Activated naive CD4-positive, alpha-beta T cell treated with anti-CD3 and anti-CD28 coated beads for 36 hours (primary cell): ENCODE measurements at places on chromosomes 2 and 18. TPM values are rescaled to one million over a fixed set of nuclear protein-coding genes. Genes with fewer than 3 reads are reported as not detected.

DNA sequence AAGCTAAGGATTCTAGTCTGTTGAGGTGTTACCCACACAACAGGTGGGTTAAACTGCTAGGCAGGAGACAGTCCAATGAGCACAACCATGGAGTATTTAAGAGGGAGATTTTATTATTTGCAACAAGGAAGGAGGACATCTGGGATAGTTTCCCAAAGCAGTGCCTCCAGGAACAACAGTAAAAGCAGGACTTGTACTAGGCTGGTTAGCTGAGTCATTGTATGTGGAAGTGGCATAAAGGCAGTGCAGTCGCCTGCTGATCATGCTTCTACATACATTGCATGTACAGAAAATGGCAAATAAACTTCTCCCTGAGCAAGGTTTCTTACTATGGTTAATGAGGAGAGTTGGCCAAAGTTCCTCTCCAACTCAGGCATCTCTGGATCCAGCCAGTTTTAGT, 46.1 kb upstream of the CYTIP start:
- no peak overlapping the region for H3K27ac ChIP-seq
- no peak overlapping the region for H3K4me3 ChIP-seq
- peaks cover 85% of the 10 kb centered on the region for H3K4me1 ChIP-seq
- no peaks in the 10 kb centered on the region for H3K36me3 ChIP-seq
- H3K27me3 ChIP-seq: no peaks in the 10 kb centered on the region

DNA sequence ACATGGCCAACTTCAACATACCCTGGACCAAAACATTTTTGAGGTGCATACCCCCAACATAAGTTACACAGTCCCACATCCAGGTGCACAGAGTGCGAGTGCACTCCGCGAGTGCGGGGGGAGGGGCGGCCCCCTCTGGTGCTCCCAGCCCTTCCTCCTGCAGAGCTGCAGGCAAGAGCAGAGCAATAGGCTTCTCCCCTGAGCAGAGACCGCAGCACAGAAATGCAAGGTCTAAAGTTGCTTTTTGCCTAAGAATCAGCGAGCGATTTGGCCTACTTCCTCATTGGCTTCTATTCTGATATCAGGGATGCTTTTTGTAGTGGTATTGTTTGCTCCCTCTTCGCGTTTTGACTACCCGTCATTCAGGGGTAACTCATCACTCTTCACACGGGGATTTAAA, 40.6 kb downstream of the BOLA3 start:
- H3K27me3 ChIP-seq: no peaks in the 10 kb centered on the region
- no peaks in the 10 kb centered on the region for H3K36me3 ChIP-seq
- H3K4me3 ChIP-seq: no peak overlapping the region
- no peak overlapping the region for H3K27ac ChIP-seq

- DNase-seq: no peak
- no peak overlapping the region for H3K4me3 ChIP-seq
- no peaks in the 10 kb centered on the region for H3K4me1 ChIP-seq
- no peak overlapping the region for H3K27ac ChIP-seq
- peaks cover 3% of the 10 kb centered on the region for H3K27me3 ChIP-seq
Measured at GRCh38 chr18:67310826-67311225, 205.7 kb downstream of the DSEL start.

GRCh38 chr2:68931149-68931711, 21.5 kb downstream of the GKN2 start:
- H3K27ac ChIP-seq: no peak overlapping the region
- no peaks in the 10 kb centered on the region for H3K4me1 ChIP-seq
- no peaks in the 10 kb centered on the region for H3K36me3 ChIP-seq
- peaks cover 5% of the 10 kb centered on the region for H3K27me3 ChIP-seq

GRCh38 chr18:76274468-76275289, 220.4 kb downstream of the ZNF516 start:
- H3K36me3 ChIP-seq: no peaks in the 10 kb centered on the region
- H3K27ac ChIP-seq: no peak overlapping the region
- H3K27me3 ChIP-seq: no peaks in the 10 kb centered on the region
- peak; percentile 26 for DNase-seq
- H3K4me1 ChIP-seq: no peaks in the 10 kb centered on the region
- no peak overlapping the region for H3K4me3 ChIP-seq

GRCh38 chr2:33458248-33458819, 18.1 kb upstream of the RASGRP3 start:
- H3K27ac ChIP-seq: no peak overlapping the region
- DNase-seq: no peak
- no peak overlapping the region for H3K4me3 ChIP-seq

DNA sequence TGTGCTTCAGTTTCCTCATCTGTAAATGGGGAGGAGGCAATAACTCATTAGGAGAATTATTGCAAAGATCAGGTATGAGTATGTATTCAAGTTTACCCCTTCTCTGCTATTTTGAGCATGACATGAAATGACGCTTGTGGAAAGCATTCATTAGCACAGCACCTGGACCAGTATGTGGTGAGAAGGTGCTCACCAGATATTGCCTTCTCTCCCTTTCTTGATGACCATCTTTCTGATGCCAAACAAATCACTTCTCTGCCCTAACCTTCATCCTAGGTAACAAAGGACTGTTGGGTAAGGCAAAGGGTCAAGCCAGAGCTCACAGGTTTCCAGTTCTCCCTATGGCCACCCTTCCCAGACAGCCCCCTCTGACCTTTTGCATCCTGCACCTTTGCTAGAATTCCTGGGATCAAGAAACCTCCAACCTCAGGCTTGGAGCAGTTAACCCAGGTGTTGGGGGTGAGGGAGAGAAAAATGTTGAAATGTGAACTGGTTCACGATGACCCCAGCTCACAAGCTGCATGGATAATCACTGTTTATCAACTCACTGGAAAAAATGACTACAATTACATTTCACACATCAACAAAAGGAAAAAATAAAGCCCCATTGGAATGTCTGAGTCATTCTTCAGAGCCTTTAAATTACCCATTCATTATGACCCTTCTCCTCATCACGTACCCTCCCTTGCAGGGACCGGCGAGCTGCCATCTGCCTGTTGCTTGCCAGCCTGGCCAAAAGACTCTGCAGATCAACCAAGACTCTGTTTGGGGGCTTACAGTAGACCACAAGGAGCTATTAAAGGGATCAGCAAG, 41.6 kb downstream of the LBH start:
- peaks cover 80% of the 10 kb centered on the region for H3K4me1 ChIP-seq
- H3K4me3 ChIP-seq: no peak overlapping the region
- H3K27me3 ChIP-seq: no peaks in the 10 kb centered on the region
- H3K27ac ChIP-seq: peak overlapping the region; percentile 68

- DNase-seq: no peak
- peaks cover 2% of the 10 kb centered on the region for H3K36me3 ChIP-seq
- H3K4me1 ChIP-seq: no peaks in the 10 kb centered on the region
Measured at GRCh38 chr2:181697571-181697970, 17.3 kb upstream of the NEUROD1 start.

DNA sequence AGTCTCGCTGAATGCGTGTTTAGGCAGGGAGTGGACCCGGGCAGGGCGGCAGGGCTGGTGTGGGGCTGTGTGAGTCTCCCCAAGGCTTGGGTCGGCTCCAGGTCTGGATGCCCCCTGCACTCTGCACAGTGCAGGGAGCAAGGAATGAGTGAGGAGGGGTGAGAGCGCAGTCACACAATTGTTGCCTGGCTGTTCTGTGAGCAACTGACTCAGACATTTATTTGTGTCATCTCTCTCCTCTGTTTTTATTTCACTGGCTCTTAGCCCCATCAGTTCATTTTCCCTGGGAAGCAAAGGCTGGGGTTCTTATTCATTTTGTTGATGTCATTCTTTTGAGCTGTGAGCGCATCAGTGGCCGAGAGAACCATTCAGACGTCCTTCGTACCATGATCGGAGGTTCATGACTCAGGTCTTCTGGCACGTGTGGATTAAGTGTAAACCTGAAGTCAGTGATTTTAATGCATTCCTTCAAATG, 61.1 kb downstream of the GATA6 start:
- H3K4me1 ChIP-seq: no peaks in the 10 kb centered on the region
- H3K27ac ChIP-seq: no peak overlapping the region
- H3K27me3 ChIP-seq: no peaks in the 10 kb centered on the region
- DNase-seq: no peak

DNA sequence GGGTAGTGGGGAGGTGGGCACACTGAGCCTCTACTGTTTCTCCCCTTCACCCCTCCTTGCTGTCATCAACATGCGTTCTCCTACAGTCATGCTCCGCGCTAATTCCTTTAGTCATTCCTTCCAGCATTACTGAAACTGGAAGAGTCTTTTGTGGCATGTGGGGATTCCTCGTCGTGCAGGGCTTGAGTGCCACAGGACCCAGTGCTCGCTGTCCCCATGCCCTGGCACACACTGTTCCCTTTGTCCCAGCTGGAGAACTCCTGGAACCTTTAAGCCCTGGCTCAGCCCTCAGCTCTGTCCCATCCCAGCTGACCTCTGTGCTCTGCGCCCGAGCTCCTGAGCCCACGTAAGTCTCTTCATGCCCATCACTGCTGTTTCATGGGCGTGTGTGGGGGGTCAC, 42.1 kb downstream of the ODC1 start:
- H3K27ac ChIP-seq: no peak overlapping the region
- peaks cover 2% of the 10 kb centered on the region for H3K36me3 ChIP-seq
- peaks cover 62% of the 10 kb centered on the region for H3K4me1 ChIP-seq
- DNase-seq: no peak
- H3K4me3 ChIP-seq: no peak overlapping the region

GRCh38 chr18:65725251-65726050, 25.4 kb upstream of the CDH7 start:
- H3K36me3 ChIP-seq: no peaks in the 10 kb centered on the region
- H3K4me3 ChIP-seq: no peak overlapping the region
- H3K27me3 ChIP-seq: no peaks in the 10 kb centered on the region
- no peak for DNase-seq
- H3K27ac ChIP-seq: no peak overlapping the region
- no peaks in the 10 kb centered on the region for H3K4me1 ChIP-seq

- no peaks in the 10 kb centered on the region for H3K27me3 ChIP-seq
- DNase-seq: no peak
- H3K4me3 ChIP-seq: no peak overlapping the region
- no peaks in the 10 kb centered on the region for H3K4me1 ChIP-seq
Measured at GRCh38 chr18:68426731-68427315, 288.1 kb downstream of the TMX3 start.

DNA sequence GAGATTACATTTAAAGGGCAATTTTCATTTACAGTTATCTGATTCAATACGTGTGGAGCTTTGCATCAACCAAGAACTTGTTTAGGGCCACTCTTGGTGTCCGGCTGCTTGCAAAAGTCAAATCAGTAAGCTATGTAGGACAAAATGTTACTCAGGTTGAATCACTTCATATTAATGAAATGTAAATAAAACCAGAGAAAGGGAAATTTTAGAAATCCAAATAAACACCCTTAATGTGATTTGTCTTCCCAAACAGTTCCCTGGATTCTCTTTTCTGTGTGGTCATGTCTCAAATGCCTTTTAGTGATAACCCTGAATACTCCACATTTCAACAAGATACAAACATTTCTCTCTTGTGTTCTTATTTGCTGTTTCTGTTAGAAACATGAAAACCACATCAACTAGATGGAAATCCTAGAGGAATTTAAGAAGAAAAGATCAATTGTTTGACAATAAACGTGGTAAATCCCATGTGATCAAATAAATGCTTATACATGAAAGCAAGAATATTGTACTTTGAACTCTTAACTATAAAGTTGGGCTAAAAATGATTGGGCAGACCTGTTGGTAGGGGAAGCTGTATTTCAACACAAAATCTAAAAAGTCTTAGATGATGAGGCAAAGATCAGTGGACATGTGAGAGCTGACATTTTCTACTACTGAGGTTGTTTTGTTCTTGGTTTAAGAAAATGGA, 101.3 kb downstream of the CDC42EP3 start:
- no peaks in the 10 kb centered on the region for H3K27me3 ChIP-seq
- no peaks in the 10 kb centered on the region for H3K36me3 ChIP-seq
- no peak for DNase-seq
- no peak overlapping the region for H3K4me3 ChIP-seq
- no peak overlapping the region for H3K27ac ChIP-seq
- H3K4me1 ChIP-seq: peaks cover 13% of the 10 kb centered on the region

- no peaks in the 10 kb centered on the region for H3K27me3 ChIP-seq
- no peak overlapping the region for H3K4me3 ChIP-seq
- H3K27ac ChIP-seq: no peak overlapping the region
- H3K36me3 ChIP-seq: peaks cover 7% of the 10 kb centered on the region
Measured at GRCh38 chr2:12227941-12228608, 481.6 kb downstream of the LPIN1 start.

- H3K36me3 ChIP-seq: peaks cover 40% of the 10 kb centered on the region
- no peak overlapping the region for H3K4me3 ChIP-seq
- H3K4me1 ChIP-seq: no peaks in the 10 kb centered on the region
Measured at GRCh38 chr2:63926815-63927214, 85.1 kb downstream of the UGP2 start.

- no peak overlapping the region for H3K4me3 ChIP-seq
- H3K4me1 ChIP-seq: no peaks in the 10 kb centered on the region
- no peak overlapping the region for H3K27ac ChIP-seq
- H3K36me3 ChIP-seq: no peaks in the 10 kb centered on the region
Measured at GRCh38 chr2:86305195-86305914, 32.1 kb downstream of the REEP1 start.

GRCh38 chr18:42839408-42839807, 276.1 kb downstream of the RIT2 start:
- DNase-seq: no peak
- no peak overlapping the region for H3K4me3 ChIP-seq
- H3K36me3 ChIP-seq: no peaks in the 10 kb centered on the region

- H3K36me3 ChIP-seq: no peaks in the 10 kb centered on the region
- H3K4me1 ChIP-seq: no peaks in the 10 kb centered on the region
- H3K27me3 ChIP-seq: peaks cover 4% of the 10 kb centered on the region
- H3K4me3 ChIP-seq: no peak overlapping the region
- DNase-seq: no peak
Measured at GRCh38 chr18:71212222-71212621, 923.4 kb downstream of the SOCS6 start.

DNA sequence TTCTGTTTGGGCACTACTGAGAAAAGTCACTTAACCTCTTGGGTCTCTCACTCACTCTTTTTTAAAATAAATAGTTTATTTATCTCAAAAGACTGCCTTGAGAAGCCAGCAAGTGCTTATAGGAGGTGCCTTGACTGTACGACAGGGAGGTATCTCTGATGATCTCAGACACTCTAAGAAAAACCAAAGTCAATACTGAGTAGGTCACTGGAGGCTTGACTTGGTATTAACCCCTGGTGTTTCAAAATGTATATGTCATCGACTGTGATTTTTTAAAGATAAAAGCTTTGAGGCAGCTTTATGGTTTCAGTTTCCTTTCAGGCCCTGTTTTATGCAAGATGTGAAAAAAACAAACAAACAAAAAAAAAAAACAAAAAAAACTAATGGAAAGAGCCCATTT, 33.7 kb downstream of the MREG start:
- H3K36me3 ChIP-seq: peaks cover 11% of the 10 kb centered on the region
- H3K4me1 ChIP-seq: peaks cover 4% of the 10 kb centered on the region
- H3K27me3 ChIP-seq: no peaks in the 10 kb centered on the region
- H3K27ac ChIP-seq: no peak overlapping the region
- no peak for DNase-seq

Gene SULT1C2
- total RNA-seq: not detected

Gene RGPD3
- total RNA-seq: 0.20 TPM

Gene CHRND
- total RNA-seq: not detected

Gene ALPI
- total RNA-seq: not detected

Gene PLGLB1
- total RNA-seq: 0.37 TPM

Gene CMPK2
- total RNA-seq: 7.2 TPM

Gene FBXO48
- 1.2 TPM for total RNA-seq

Gene OSBPL1A
- total RNA-seq: 2.4 TPM

Gene BOLL
- total RNA-seq: not detected

Gene RUFY4
- total RNA-seq: 1.2 TPM
